ENCODE measurements at places on chromosomes 7 and 10.

DNA sequence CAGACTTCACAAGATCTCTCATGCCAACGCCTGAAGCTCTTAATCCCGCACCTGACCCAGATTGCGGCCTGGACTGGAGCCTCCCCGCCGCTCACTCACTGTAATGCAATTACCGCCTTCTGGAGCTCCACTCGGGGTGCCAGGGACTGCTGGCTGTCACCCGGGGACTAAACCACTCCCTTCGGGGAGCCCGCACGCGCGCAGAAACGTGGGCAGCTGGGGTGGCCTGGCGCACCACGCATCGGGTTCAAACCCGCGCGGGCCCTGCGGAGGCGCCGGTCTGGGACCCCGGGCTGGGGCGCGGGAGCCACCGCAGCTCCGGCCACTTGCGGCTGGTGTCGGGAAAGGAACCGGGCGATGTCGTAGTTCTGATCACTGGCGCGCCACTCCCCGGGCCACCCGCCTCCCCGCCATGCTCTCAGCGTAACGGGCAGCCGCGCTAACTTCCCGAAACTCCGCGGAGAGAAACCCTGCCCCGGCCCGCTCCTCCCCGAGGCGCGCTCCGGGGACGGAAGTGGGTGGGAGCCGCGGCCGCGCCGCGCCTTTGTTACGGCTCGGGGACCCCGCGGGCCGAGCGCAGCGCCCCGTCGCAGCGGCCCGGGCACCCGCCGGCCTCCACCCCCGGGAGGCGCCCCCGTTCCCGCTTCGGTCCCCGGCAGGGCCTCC, 100.3 kb upstream of the SVIL start:
- DNase-seq: peak; percentile 9

DNA sequence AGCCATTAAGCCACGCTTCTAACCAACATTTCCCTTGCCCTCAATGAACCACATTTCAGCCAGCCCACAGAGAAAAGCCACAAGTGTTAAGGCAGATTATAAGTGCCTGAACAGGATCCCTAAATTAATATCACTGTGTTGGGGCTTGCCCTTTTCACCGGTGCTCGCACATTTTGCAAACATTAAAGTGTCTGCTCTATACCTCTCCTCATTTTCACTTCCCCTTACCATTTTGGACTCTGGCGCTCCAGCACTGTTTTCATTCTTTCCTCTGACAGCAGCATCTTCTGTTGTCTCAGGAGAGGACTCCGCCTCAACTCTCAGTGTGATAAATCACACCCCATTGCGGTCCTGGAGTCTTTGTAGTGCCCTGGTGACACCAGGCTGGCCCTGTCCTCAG, 274.2 kb downstream of the BAMBI start:
- no peak for DNase-seq

GRCh38 chr10:56823849-56824248, 462.8 kb upstream of the ZWINT start:
- peak; percentile 1 for DNase-seq

- peak; percentile 70 for DNase-seq
Measured at GRCh38 chr7:135801045-135801693, 52.6 kb upstream of the FAM180A start.

- DNase-seq: no peak
Measured at GRCh38 chr7:53521638-53522184, 486.3 kb downstream of the POM121L12 start.

DNA sequence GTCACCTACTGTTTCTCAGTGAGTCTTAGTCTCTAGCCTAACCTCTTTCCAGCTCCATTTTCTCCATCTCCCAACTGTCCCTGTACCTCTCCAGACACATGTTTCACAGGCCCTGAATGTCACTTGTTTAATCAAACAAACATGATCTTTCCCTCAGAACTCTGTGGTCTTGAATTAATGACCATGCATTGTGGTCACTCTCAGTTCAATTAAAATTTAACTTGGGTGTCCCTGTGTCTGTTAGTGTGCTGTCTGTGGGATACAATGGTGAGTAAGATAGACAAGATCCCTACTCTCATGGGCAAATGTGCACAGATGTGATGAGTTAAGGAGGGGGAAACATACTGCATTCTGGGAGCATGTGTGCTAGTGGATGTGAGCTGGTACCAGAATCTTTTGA, 65.0 kb downstream of the RBM33 start:
- DNase-seq: no peak

GRCh38 chr10:127882801-127883459, 9.8 kb downstream of the CLRN3 start:
- no peak for DNase-seq

- peak; percentile 19 for DNase-seq
Measured at GRCh38 chr7:134355927-134356326, 39.2 kb upstream of the SLC35B4 start.

DNA sequence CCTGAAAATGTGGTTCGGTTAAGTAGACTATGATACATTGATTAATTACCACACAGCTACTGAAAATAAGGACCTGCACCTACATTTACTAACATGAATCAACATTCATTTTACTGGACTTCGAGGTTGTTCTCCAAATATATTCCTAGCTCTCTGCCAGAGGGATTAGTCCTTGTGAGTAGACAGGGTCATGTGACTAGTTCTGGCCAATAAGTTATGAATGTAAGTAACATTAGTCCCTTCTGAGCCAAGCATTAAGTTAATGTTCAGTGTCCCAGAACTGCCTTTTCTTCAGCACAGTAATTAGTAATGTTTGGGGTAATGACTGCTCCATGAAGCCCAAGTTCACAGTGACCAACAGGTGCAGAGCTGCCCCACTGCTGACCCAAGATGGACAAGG, 9.2 kb downstream of the ITIH5 start:
- no peak for DNase-seq

GRCh38 chr10:113232928-113233511, 283.0 kb downstream of the TCF7L2 start:
- no peak for DNase-seq

GRCh38 chr10:133379152-133379800, at the start of gene PAOX:
Gene PAOX (plus strand): TSS chr10:133379262. CDS start chr10:133379317, 55 bp downstream.
- peak; percentile 48 for DNase-seq

GRCh38 chr10:86757113-86757972, 924 bp downstream of the BMPR1A start:
- DNase-seq: peak; percentile 46

DNA sequence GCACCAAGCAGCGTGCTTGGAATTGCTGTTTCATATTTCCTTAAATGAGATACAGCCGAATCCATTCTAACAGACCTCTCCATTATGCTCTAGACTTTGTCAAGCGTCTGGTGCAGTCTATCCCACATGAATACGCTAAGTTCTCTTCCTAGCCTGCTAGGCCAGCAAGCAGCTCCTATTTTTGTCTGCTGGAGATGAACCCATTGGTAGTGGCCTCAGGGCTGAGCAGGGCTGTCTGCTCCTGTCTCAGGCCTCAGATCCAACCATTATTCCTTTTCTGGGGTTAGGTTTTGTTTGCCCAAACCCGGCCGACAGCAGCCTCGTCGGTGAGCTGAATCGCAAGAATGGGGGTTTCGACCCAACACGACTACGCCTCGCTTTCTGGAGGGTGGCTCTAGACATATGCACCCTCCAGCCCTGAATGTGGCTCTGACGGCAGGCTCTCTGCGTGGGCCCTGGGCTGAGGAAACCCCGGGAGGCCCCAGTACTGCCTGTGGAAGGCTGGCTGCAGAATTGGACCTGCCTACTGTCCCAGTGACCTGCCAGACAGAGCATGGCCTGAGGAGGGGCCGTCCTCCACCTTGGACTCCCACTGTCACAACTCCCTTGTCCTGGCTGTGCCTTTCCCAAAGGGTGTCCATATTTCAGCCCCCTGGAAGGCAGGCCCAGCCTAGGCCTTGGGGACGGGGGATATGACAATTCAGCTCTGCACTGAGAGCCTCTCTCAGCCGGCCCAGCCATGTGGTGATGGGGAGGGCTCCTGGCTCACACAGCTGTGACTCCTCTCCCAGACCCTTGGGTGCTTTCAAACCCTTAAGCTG, 267.9 kb upstream of the TCERG1L start:
- DNase-seq: no peak

DNA sequence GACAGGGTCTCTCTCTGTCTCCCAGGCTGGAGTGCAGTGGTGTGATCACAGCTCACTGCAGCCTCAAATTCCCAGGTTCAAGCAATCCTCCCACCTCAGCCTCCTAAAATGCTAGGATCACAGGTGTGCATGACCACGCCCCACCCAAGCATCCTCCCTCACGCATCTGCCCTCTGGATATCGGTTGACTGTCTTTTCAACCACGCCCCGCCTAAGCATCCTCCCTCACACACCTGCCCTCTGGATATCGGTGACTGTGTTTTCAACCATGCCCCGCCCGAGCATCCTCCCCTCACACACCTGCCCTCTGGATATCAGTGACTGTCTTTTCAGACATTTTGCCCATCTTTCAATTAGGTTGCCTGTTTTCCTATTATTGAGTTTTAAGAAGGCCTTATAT, 140.5 kb downstream of the MAD1L1 start:
- DNase-seq: no peak
